Effector memory CD4-positive, alpha-beta T cell (primary cell): ENCODE measurements at places on chromosomes 3 and 15.

DNA sequence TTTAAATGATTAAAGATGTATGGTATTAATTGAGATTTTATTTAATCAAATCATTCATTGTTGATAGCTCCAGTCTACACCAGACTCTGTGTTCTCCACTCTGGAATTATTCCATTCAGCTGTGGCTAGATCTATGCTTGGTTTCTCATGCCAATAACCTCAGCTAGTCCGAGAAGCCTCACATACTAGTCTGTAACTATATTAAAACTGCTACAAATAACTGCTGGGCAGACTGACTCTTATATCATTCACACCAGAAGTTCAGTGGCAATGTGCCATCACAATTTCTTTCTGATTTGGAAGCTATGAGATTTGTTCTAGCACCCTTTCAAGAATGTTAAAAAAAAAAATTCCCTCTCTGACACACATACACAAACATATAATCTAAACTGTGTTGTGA is 947.3 kb downstream of the ROBO1 start:
- DNase-seq, result no peak

DNA sequence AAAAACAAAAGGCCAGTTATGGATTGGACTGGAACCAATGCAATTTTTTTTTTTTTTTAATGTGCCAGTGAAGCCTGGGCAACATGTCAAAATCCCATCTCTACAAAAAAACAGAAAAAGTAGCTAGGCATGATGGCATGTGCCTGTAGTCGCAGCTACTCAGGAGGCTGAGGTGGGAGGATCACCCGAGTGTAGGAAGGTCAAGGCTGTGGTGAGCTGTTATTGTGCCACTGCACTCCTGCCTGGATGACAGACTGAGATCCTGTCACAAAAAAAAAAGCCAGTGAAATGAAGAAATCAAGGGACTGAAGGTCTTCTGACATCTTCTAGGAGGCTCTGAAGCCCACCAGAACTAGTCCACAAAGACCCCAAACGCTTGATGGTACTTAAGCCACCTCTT is 101.2 kb downstream of the IQSEC1 start:
- DNase-seq, result no peak

DNA sequence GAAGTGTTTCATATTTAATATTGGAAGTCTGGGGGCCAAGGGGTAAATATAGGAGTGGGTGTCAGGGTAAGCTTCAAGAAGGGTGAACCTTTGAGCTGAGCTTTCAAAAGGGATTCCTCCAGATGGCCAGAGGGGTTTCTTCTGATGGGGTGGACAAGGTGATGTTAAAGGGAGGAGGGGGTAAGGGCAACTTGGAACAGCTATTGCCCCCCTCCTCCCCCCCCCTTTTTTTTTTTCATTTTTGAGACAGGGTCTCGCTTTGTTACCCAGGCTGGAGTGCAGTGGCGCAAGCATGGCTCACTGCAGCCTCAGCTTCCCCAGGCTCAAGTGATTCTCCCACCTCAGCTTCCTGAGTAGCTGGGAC is 2.1 kb upstream of the TTLL3 start:
- no peak for DNase-seq

DNA sequence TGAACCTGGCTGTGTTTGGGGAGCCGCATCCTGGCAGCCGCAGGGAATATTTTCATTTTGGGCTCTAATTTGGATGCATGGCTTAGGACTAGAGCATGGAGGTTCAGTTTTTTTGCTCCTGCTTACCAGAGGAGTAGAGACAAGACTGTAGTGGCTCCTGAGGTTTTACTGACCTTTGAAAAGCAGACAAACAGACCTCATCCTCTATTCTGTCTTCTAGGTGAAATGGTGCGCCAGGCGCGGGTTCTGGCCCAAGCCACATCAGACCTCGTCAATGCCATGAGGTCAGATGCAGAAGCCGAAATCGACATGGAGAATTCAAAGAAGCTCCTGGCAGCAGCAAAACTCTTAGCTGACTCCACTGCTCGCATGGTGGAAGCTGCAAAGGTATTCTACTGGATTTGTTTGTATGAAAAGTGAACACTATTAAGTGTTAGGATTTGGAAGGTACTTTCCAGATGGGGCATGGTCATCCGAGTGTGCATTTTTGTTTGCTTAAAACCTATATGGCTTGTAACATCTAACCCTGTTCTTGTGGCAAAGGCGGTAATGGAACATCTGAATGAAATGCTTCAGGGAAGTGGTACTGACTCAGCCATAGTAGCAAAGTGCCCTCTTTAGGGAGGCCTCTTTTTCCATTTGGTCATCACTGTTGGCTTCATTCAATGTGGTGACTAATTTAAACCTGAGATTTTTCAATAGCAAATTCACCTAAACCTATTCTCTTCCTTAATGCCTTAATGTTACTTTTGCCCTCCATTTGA is 330.7 kb upstream of the TPM1 start:
- DNase-seq, result no peak

DNA sequence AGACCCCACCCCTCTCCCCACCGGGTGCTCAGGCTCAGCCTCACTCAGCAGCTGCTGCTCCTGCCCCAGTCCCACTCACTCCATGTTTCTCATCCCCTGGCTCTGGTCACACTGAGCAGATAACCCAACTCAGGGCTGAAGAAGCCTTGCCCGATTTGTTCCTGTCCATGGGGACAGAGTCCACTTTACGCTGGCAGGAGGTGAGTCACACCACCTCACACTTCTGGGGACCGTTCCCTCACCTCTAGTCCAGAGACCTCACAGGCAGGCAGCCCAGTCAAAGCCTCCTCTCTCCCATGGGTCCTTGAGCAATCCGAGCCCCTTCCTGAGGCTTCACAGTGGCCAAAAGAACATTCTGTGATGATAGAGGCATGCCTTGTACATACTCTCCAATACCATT is 1.4 kb downstream of the CIDEC start:
- no peak for DNase-seq

DNA sequence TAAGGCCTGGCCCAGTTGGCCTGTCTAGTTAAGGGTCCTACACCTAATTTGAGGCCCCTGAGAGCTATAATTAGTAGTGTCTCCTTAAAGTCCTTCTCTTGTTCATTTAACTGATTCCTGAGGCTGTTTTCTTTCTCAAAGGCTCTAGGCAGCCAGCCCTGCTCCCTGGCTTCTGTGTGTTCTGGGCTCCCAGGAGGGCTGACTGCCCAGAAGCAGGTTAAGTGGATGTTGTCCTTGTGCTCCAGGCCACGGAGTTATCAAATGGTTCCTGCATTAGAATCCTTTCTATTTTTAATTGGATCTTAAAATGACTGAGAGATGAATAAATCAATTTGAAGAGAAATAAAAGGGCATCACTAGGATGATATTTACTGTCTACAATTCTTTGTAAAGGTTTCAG is 140.0 kb downstream of the SNRK start:
- no peak for DNase-seq

- DNase-seq, result no peak
These were observed 32.0 kb downstream of the ZBTB38 start for GRCh38 chr3:141400073-141400971.

DNA sequence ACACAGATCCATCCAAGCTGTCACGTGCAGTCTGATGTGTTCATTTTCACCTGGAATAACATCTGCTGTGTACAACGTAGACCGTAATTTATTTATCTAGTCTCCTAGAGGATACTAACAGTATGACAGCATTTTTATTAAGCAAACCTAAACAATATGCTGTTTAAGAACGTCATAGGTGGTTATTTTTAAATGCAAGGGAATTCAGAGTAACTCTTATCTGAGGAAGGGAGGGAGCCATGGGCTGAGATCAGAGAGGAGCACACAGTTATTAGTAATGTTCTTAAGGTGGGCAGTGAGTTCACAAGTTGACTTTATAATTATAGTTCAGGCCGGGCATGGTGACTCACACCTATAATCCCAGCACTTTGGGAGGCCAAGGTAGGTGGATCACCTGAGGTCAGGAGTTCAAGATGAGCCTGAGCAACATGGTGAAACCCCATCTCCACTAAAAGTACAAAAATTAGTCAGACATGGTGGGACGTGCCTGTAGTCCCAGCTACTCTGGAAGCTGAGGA is 193.6 kb downstream of the UACA start:
- no peak for DNase-seq

GRCh38 chr3:177482048-177482691 is 284.9 kb upstream of the TBL1XR1 start:
- DNase-seq, result no peak

GRCh38 chr15:45162771-45163507 is 24.8 kb downstream of the SHF start:
- DNase-seq, result peak; percentile 36

GRCh38 chr15:98174841-98175240 is 214.3 kb downstream of the ARRDC4 start:
- DNase-seq, result no peak

- DNase-seq, result no peak
These were observed 10.2 kb downstream of the CHRD start for GRCh38 chr3:184389935-184390528.

DNA sequence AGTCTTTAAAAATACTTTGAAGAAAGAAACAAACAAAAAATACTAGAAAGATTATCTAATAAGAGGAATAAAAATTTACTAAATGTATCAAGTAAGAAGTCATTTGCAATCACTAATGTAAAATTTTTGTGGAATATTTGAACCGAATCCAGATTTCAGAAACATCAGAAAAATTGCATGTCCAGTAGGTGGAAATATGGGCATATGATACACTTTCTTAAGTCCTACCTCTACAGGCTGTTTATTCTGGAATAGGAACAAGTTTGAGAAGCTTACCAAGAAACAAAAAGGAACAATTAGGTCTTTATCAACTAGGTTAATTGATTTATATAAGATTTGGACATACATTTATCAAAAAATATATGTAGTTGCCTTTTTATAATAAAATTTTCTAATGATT is 292.9 kb upstream of the ROBO1 start:
- no peak for DNase-seq

DNA sequence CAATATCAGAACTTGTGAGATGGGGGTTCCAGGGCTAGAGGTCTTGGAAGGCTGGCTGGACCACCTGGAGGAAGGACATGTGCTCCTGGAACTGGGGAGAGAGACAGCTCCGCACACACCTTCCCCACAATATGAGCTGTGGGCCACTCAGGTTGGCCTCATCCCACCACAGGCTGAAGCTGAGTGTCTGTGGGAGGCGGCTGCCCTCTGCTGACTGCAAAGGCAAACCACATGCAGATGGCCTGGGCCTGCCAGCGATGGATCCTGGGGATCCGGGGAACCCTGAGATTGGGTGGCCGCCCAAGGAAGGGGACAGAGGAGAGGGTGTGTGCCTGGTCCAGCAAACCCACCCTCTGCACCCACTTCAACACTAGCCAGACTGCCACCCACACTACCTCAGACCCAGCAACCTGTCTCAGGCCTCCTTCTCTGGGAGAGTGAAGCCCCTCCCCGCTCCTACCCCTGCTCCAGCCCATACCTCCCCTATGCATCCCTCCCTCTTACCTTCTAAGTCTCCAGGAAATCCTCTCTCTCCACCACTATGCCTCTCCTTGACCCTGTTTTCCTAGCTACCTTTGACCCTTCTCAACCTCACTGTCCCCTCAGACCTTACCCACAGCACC is 44.8 kb downstream of the CYP11A1 start:
- DNase-seq, result peak; percentile 17

DNA sequence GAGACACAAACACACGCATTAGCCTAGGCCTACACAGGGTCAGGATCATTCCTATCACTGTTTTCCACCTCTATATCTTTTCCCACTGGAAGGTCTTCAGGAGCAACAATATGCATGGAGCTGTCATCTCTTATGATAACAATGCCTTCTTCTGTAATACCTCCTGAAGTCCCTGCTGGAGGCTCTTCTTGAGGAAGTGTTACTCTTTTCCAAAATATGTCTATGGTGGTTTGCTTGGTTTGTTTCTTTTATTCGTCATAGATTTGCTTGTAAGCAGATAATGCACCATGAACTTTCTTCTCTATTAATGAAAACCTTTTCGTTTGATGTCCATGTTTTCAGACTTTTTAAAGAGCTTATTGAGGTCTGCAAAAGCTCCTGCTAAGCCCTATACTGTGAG is 109.3 kb downstream of the GMPS start:
- DNase-seq, result no peak

- DNase-seq, result no peak
These were observed 35.0 kb downstream of the CTSH start for GRCh38 chr15:78909791-78910228.
